ENCODE measurements at places on chromosomes 1 and 21. TPM values are rescaled to one million over a fixed set of nuclear protein-coding genes. Genes with fewer than 3 reads are reported as not detected.

DNA sequence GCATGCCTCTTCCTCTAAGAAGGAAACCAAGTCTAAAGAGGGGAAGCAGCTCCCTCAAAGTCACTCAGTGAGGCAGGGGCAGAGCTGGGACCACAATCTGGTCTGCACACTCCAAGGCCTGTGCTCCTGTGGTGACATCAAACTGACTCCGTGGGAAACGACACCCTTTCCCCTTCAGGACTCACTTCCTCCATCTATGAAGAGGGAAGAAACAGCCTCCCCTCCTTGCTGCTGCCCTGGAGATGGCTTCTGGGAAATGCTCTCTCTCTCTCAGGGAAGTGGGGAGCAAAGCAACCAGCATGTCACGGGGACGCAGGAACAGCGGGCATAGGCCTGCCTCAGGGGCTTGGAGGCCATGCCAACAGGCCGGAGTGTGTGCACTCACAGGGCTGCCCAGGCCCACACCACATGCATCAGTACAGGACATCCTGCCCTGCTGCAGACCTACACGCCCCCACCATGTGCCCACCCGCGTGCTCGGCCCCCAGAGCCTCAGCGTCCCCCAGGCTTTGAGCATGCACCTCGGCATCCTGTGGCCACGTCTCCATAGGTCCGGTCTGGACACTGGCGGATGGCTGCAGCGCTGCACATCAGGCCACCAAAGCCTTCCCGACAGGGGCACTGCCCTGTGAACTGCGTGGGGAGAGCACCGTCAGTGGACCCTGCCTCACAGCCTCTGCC lies 25.7 kb downstream of the LAMB3 start:
- DNase-seq = no peak

DNA sequence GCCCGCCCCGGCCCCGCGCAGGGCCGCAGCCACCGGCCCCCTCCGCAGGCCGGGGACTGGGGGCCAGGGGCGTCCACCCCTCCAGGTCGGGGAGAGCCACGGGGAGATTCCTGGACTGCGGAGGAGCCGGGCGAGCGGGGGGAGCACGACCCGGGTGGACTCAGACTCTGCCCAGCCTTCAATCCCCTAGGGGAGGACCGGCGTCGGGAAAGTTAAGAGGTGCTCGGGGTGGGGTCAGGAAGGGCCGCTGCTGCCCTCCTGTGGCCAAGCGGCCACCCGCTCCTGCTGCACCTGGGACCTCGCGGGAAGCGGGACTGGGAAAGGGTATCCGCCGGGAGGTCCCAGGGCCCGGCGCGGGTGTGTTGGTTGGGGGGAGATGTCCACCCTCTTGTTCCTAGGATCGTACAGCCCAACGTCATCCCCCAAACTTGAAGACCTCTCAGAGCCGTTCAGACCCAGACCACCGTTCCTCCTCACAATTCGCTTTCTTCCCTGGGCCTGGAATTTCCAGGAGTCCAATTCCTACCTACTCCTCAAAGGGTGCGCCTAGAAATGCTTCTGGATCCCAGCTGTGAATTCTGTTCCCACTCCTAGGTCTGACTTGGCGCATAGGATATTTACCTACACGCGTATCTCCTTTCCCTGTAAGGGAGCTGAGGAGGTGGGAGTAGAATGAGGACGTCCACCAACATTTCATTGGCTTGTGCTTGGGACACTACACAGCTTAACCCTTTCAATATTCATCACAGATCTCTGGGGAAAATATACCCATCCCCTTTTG lies 484 bp upstream of the RHOC start:
- peak; percentile 94 for DNase-seq

GRCh38 chr1:227709451-227709850 lies 25.7 kb downstream of the JMJD4 start:
- no peak for DNase-seq

GRCh38 chr1:116738673-116739370 lies 15.4 kb upstream of the CD2 start:
- no peak for DNase-seq

The TRIM63 gene
- total RNA-seq = 0.26 TPM

DNA sequence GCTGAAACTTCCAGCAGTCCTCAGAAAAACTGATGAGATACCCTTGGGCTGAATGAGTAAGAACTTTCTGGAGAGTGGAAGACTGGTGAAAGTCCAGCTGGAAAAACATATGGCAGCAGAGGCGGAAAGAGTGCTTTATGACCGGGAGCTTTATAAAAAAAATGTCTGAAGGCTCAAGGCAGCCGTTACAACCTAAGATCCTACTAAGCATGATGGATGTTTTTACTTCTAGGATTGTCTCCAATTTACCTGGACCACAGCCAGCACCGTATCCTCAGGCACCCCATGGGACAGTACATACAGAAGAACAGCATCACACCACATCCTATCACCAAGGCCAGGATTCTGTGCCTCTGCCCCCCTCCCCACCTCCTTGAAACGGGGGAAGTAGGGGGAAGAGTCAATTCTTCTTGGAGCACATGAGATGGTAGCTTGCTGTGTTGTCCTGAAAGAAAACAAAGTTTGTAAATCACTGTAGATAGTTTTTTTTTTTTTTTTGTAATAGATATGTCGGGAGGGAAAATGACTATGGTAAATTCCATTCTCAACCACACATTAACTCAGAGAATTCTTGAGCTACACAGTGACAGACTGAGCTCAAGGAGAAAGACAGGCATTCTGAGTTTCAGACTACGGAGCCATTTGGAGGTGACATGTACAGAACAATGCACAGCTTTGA lies 11.8 kb upstream of the IRF2BP2 start:
- no peak for DNase-seq

- DNase-seq = no peak
Observed at GRCh38 chr1:61397935-61398334, 315.6 kb downstream of the NFIA start.

The FAM72B gene
- total RNA-seq = 1.1 TPM

GRCh38 chr1:171792656-171793369 lies 11.4 kb downstream of the METTL13 start:
- no peak for DNase-seq

DNA sequence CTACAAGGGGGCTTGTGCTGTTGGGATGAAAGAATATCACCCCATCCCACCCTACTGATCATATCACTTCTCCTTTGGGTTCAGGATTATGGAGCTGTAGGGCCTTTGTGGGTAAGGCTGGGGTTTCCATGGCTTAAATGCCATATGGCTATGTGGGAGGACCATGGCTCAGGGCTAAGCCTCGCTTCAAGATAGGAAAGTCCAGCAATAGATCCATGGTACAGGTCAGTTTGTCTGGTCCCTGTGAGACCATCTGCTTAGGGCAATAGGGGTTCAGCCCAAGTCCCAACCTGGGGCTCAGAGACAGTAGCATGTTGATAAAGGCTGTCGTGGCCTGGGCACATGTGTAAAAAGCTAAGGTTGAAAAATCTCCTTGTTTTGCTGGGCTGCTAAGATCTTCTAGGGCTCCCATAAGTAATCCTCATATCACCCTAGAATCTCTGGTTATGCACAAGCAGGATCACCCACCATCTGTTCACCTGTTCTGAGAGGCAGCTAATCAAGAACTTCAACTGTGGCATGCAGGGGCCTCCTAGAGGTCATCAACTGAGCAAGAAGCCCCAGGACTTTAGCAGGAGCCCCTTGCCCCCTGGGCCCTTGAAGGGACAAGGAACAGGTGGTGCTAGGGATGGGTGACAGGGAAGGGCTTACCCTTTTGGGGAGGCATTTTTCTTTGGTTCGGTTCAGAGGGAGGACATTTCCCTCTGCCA lies 66.5 kb downstream of the UBE2T start:
- peak; percentile 16 for DNase-seq

The C1orf141 gene
- not detected for total RNA-seq

GRCh38 chr1:185734929-185735700 lies 924 bp downstream of the HMCN1 start:
- DNase-seq = no peak

The ZNF692 gene
- total RNA-seq = 18.4 TPM

- no peak for DNase-seq
Observed at GRCh38 chr1:111480674-111481073, 6.9 kb downstream of the C1orf162 start.

The NKAIN1 gene
- total RNA-seq = not detected

- no peak for DNase-seq
Observed at GRCh38 chr21:46334351-46335140, 10.6 kb downstream of the PCNT start.

The MATN1 gene
- not detected for total RNA-seq

GRCh38 chr1:201016211-201016651 lies 7.3 kb downstream of the KIF21B start:
- no peak for DNase-seq

GRCh38 chr1:202569393-202570322 lies 140.6 kb downstream of the SYT2 start:
- DNase-seq = no peak

DNA sequence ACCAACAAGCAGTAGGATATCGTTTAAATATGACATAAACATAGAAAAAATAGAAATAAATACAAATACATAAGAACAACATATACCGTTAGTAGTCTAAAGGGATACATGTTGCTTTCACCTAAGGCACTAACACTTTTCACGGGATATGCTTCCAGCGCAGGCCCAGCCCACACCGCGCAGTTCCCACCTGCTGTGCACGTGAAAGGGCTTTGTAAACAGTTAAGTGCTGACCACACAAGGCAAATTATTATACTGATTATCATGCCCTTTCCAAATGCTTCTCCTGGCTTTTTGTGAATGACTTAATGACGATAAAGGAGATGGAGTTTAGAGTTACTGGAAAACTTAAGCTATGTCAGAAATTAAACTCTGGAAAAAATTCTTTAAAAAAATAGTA lies 11.3 kb upstream of the IL22RA1 start:
- peak; percentile 16 for DNase-seq

- no peak for DNase-seq
Observed at GRCh38 chr1:239583536-239583935, 197.2 kb downstream of the CHRM3 start.

- no peak for DNase-seq
Observed at GRCh38 chr1:180249725-180250498, 19.8 kb downstream of the LHX4 start.

- DNase-seq = no peak
Observed at GRCh38 chr1:115694805-115695204, 53.0 kb downstream of the VANGL1 start.

- no peak for DNase-seq
Observed at GRCh38 chr1:208874915-208875314, 630.7 kb upstream of the PLXNA2 start.

DNA sequence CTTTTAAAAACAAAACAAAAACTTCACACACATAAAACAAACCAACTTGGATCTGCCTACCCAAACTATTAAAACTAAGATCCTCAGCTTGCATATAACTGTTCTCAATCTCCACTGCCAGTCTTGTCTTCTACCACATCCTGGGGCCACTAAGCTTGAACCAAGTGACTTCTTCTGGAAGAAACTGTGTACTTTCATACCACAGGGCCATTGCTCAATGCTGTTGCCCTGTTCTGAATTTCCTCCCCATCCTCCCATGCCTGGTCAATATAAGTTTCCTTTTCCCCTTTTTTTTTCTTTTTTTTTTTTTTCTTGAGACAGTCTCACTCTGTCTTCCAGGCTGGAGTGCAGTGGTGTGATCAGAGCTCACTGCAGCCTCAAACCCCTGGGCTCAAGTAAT lies 109.9 kb downstream of the KIAA0319L start:
- DNase-seq = no peak

DNA sequence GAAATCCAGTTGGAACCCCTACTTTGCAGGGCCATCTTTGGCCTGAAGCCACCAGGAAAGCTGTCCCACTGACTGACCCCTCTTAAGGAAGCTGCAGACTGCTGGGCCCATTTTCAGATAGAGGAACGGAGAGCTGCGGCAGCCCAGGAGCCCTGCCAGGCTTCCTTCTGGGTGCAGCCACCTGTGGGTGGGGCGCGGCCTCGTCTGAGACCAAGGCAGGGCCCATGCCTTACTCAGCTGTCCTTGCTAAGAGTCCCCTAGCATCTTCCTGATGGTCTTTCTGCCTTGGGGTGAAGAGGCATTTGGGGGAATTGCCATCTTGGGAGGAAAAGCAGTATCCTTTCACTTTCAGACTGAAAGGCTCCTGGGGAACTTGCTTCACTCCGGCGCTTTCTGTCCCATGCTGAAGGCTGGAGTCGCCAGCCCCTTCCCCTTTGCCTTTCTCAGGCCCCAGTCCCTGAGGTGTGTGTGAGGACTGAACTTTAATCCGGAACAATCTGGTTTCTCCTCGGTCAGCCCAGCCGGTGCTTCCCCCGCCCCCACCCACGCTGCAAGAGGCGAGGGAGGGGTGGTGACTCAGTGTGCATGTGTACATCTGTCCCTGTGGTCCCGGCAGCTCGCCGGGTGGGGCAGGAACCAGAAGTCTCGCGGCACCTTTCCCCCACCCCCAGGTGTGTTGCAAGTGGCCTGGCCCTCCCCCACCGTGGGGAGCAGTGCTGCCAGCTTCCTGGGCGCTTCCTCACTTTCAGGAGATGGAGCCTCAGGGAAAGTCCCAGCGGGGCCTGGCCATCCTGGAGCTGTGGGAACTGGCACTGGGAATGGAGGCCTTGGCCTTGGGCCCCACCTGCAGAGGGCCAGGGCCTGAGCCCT lies 5.1 kb downstream of the ZC3H12A start:
- peak; percentile 96 for DNase-seq

- peak; percentile 81 for DNase-seq
Observed at GRCh38 chr1:24149866-24150233, 6.9 kb upstream of the IL22RA1 start.

DNA sequence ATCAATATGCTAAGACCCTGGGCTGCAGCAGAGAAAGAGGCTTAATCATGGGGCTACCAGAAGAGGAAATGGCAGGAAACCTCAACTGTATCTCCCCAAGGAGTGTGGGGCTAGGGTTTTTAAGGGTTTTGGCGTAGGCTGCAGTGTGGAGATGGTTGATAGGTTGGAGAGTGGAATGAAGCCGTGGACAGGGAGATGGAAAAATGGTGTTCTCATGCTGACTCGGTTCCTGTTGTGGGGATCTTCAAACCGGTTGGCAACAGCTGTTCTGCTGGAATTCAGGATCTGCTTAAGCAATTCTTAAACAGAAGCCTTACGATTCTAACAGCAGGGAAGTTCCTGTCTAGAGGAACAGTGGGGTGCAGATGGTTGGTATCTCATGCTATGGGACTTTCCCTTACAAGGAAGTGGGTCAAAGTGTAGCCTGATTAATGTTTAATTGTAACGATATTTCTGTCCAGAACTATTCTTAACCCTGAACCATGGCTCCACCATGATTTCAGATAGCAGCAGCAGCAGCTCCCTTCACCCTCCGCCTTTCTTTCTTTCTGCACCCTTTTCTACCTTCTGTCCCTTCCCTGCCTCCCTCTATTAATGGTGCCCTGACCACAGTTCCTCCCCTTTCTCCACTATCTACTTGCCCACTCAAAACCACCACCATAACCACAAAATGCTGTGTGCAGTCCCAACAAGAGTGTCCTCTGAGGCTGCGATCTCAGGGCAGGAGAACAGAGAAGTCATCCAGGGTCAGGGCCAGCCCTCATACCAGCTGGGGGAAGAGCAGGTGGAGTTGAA lies 30.8 kb downstream of the RSPH1 start:
- DNase-seq = no peak

- DNase-seq = no peak
Observed at GRCh38 chr1:70458131-70458530, 47.1 kb downstream of the CTH start.

- DNase-seq = no peak
Observed at GRCh38 chr1:11188858-11189451, at the start of gene ANGPTL7. Gene ANGPTL7 (plus strand): TSS chr1:11189355. CDS start chr1:11189580, 225 bp downstream.

The TFF3 gene
- 5.5 TPM for total RNA-seq
